ENCODE measurements at places on chromosomes 6 and 20.

DNA sequence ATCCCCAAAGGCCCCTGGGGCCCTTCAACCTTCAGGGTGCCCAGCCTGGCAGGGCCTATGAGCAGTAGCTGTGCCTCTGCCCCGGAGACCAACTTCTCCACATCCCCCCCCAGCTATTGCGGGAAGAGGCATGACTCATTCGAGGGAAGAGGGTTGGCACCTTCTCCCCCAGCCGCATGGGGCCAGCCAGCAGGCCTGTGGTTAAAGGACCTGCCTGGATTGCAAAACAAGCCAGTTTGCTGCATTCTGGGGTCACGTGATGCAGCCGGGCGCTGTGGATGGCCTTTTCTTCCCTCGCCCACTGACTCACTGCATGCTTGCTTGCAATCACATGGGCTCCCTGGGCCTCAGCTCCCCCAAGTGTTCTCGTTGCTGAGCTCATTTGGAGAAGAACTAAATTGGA is 182.5 kb downstream of the MAFB start:
- peaks cover 39% of the 10 kb centered on the region for H3K27me3 ChIP-seq
- no peak for DNase-seq
- H3K36me3 ChIP-seq = no peaks in the 10 kb centered on the region
- no peak overlapping the region for H3K4me3 ChIP-seq

GRCh38 chr6:79034865-79035264 is 43.2 kb downstream of the PHIP start:
- H3K4me3 ChIP-seq = no peak overlapping the region
- H3K27ac ChIP-seq = no peak overlapping the region
- DNase-seq = no peak
- peaks cover 44% of the 10 kb centered on the region for H3K36me3 ChIP-seq

DNA sequence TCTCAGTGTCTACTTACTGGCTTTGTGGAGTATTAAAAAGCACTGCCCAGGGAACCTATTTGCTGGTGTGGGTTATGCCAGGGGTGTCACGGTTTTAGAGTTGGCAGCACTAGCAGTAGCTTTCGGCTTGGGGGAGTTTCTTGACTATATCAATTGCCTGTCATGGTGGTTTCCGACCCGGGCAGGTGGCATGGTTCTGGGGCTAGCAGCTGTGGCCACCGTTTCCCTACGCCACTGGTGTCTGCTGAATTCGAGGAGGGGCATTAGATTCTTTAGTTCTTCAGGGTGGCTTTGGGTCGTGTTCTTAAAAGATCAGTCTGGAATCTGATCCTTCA is 55.6 kb upstream of the FOXC1 start:
- no peak overlapping the region for H3K27ac ChIP-seq
- H3K27me3 ChIP-seq = peaks cover 2% of the 10 kb centered on the region
- H3K4me1 ChIP-seq = peaks cover 2% of the 10 kb centered on the region
- no peaks in the 10 kb centered on the region for H3K36me3 ChIP-seq

DNA sequence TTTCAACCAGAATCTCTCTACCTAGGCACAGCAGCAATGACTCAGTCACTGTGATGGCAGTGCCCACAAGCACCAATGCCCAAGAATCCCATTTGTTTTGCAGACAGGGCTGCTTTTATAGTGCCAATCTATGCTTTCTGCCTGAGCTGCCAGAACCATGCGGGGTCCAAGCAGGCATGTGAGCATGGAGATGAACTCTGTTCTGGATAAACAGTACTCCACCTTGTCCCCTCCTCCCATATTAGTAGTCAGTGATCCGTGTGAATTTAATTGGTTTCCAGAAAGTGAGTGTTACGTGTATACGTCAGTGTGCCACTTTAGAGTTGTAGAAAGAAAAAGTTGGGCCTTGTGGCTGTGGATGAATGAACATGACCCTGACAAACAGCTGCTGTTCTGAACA is 79.4 kb downstream of the SASH1 start:
- H3K4me3 ChIP-seq = no peak overlapping the region
- H3K27me3 ChIP-seq = no peaks in the 10 kb centered on the region
- H3K36me3 ChIP-seq = peaks cover 6% of the 10 kb centered on the region
- H3K4me1 ChIP-seq = peaks cover 7% of the 10 kb centered on the region
- no peak for DNase-seq

- no peaks in the 10 kb centered on the region for H3K27me3 ChIP-seq
- peaks cover 2% of the 10 kb centered on the region for H3K36me3 ChIP-seq
- no peak overlapping the region for H3K27ac ChIP-seq
- no peak overlapping the region for H3K4me3 ChIP-seq
Observed at GRCh38 chr20:9742821-9743220, 96.1 kb downstream of the PAK5 start.

DNA sequence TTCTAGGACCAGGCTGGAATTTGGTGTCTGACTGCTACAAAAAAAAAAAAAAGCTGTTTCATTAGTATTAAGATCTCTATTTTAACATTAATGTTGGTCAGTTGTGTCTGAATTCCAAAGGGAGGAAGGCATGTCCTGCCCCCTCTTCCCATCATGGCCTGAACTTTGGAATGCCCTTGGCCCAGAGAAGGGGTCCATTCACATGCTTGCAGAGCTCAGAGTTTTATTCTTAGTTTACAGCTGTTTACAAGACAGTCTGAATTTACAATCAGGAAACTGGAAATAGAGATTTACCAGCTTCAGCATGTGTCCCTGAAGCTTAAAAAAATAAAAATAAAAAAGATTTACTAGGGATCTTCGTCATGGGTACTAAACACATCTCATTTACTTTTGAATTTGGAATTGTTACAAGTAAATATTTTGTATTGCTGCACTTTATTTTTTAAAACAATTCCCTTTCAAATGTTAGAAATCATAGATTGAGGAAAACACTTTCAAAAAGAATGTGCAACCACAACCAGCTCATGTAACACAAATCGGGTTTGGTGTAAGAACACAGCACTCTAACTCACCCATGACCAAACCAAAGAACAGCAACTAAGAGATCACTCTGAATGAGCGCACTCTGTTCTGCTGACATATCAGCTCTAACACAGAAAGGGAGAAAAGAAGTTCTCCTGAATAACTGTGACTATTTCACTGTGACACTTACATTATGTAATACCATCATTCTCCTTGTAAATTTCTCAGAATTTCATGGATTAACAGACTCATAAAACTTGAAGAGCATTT is 6.6 kb upstream of the SERPINB6 start:
- H3K4me3 ChIP-seq = no peak overlapping the region
- H3K4me1 ChIP-seq = peaks cover 31% of the 10 kb centered on the region
- DNase-seq = no peak
- peaks cover 5% of the 10 kb centered on the region for H3K27me3 ChIP-seq
- no peak overlapping the region for H3K27ac ChIP-seq

DNA sequence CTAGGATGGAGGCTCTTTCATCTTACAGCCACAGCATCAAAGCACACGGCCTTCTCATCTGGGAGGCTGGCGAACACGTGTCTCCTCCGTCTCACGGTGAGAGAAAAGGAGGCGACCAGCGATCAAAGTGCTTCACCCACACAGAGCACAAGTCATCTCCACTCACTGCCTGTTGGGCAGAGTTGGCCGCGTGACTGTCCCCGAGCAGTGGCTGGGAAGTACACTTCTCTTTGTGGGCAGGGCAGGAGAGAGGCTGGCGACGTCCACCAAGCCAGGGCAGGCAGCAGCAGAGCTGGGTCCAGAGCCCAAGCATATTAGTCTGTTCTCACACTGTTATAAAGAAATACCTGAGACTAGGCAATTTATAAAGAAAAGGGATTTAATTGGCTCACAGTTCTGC is 64.1 kb upstream of the FOXC1 start:
- no peaks in the 10 kb centered on the region for H3K36me3 ChIP-seq
- H3K27me3 ChIP-seq = no peaks in the 10 kb centered on the region
- no peak overlapping the region for H3K4me3 ChIP-seq
- H3K27ac ChIP-seq = no peak overlapping the region

- DNase-seq = no peak
- peaks cover 39% of the 10 kb centered on the region for H3K27me3 ChIP-seq
- no peak overlapping the region for H3K4me3 ChIP-seq
- H3K4me1 ChIP-seq = peaks cover 7% of the 10 kb centered on the region
Observed at GRCh38 chr6:35759426-35759825, 17.0 kb upstream of the CLPSL2 start.

DNA sequence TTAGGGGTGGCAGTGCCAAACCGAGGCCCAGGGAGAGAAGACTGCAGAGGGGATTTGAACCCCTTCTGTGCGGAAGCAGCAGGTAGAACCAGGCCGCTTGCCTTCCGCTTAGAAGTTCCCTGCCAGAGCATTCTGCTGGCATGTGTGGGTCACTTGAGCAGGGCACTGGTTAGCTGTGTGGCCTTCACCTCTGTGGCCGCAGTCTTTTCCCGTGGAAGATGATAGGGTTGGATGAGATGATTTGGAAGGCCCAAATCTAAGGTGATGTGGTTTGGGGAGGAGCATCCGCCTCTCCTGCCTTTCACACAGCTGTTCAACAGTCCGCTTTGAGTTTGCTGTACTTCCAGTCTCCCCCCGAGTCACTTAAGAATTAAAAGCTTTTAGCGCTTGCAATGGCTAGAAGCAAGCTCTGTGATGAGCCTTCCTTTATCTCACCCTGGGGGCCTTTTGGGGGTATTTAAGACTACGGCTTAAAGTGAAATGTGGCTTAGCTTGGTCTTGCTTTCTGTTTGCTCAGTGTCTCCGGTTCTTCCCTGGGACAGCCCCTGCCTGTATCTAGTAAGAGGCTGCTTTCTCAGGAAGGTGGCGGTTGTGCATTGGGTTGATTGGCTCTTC is 743 bp downstream of the CMTR1 start:
- H3K27ac ChIP-seq = peak overlapping the region; percentile 92
- peak overlapping the region; percentile 90 for H3K4me3 ChIP-seq
- DNase-seq = no peak
- H3K4me1 ChIP-seq = peaks cover 27% of the 10 kb centered on the region
- no peaks in the 10 kb centered on the region for H3K27me3 ChIP-seq

DNA sequence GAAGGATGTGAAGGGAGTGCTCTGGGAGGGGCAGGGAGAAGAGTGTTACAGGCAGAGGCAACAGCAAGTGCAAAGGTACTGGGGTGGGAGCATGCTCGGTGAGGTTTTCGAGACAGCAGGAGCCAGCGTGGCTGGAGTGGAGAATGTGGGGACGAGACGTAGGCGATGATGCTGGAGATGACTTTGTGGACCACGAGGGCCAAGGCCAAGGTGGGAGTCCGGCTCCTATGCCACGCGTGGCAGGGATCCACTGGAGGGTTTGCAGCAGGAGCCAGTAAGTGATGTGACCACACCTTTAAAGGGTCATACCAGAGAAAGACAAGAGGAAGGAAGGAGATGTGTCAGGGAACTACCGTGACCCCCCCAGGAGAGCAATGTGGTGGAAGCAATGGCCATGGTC is 7.3 kb downstream of the PTGIS start:
- H3K27ac ChIP-seq = no peak overlapping the region
- no peak overlapping the region for H3K4me3 ChIP-seq
- peaks cover 15% of the 10 kb centered on the region for H3K36me3 ChIP-seq
- H3K27me3 ChIP-seq = no peaks in the 10 kb centered on the region

DNA sequence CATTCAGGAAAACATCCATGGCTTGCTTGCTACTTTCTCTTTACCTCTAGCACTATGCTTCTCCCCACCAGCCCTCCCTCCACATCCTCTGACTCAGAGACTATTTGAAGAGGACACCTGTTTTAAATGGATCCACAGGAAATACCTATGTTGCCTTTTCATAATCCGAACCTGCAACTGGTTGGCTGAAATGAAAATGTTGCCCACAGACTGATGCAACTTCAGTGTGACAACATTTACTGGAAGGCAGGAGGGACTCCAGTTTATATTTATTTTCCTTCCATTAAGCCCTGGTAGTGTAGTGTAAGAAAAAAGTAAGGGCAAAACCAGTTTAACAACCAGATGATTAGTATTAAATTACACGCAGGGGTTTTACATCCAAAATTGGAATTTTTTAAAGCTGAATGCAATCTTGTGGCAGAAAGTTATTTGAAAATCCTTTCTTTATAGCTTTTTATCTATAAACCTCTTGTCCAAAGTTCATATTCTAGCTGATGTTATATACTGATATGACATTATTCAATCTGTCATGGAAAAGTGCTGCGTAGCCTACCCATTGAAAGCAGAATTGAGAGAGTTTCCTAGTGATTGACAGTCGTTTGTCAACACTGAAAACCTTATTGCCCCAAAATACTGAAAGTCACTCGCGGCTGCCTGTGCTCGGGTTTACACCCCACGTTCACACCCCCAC is 881 bp upstream of the AIG1 start:
- no peaks in the 10 kb centered on the region for H3K36me3 ChIP-seq
- peaks cover 24% of the 10 kb centered on the region for H3K4me1 ChIP-seq
- peak overlapping the region; percentile 98 for H3K27ac ChIP-seq
- H3K27me3 ChIP-seq = no peaks in the 10 kb centered on the region
- DNase-seq = no peak
- H3K4me3 ChIP-seq = peak overlapping the region; percentile 93

GRCh38 chr6:139925894-139926641 is 551.6 kb upstream of the CITED2 start:
- H3K4me3 ChIP-seq = no peak overlapping the region
- H3K4me1 ChIP-seq = peaks cover 1% of the 10 kb centered on the region
- no peaks in the 10 kb centered on the region for H3K36me3 ChIP-seq
- H3K27ac ChIP-seq = no peak overlapping the region
- H3K27me3 ChIP-seq = no peaks in the 10 kb centered on the region

Measured in progenitor cell of endocrine pancreas (in vitro differentiated cells).